ENCODE measurements at places on chromosomes 4 and X.

DNA sequence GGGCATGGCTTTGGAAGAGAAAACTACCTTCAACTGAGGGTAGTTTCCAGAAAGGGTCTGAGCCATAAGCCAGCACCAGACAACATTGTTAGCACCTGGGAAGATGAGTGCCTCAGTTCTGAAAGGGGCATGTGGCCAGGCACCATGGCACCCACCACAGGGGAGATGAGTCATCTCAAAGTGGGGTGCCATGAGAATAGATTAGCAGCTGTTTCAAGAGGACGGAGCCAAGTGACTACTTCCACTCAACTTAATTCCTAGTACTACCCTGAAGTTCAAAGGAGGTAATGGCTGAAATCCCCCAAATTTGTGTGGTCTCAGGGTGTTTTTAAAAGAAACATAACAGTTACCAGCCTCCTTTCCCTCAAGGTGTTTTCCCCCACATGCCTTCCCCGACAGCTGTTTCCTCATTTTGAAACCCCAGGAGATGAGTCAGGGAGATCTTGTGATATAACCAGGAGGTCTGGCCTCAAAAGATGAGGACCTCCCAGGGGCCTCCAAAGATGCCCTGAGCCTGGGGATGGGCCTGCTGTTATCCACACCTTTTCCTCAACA is 27.8 kb upstream of the FTHL17 start:
- DNase-seq: no peak

DNA sequence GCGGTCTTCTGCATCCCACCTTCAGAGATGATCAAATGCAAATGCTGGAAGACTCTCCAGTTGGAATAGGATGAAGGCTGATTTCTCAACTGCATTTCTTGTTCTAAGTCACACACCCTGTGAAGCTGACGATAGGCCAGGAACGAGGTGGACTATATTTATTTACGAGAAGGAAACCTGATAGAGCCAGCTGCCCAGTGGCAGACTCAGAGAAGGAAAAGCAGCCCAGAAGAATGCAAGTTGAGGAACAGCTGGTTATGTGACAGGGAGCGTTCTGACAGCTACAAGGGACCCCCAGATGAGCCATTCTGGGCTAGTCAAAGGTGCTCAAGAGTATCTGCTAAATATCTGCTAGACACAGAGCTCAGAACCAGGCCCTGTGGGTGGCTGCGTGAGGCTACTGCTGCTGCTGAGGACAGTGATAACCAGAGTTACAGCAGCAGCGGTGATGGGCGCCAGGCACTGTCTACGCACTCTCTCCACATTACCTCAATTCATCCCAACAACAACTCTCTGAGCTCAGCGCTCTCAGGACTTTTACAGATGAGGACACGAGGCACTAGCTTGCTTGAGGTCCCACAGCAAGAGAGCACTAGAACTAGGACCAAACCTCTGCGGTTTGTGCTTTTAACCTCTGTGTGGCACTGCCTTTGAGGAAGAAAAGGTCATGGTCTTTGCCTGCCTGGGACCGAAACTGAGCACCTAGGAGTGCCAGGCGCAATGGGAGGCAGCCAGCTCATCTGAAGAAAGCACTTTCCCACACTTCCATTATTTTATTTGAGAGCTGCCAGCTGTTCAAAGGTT is 69.0 kb downstream of the GATB start:
- DNase-seq: no peak

- DNase-seq: no peak
These were observed 46.9 kb upstream of the TAB3 start for GRCh38 chrX:30935985-30936384.

DNA sequence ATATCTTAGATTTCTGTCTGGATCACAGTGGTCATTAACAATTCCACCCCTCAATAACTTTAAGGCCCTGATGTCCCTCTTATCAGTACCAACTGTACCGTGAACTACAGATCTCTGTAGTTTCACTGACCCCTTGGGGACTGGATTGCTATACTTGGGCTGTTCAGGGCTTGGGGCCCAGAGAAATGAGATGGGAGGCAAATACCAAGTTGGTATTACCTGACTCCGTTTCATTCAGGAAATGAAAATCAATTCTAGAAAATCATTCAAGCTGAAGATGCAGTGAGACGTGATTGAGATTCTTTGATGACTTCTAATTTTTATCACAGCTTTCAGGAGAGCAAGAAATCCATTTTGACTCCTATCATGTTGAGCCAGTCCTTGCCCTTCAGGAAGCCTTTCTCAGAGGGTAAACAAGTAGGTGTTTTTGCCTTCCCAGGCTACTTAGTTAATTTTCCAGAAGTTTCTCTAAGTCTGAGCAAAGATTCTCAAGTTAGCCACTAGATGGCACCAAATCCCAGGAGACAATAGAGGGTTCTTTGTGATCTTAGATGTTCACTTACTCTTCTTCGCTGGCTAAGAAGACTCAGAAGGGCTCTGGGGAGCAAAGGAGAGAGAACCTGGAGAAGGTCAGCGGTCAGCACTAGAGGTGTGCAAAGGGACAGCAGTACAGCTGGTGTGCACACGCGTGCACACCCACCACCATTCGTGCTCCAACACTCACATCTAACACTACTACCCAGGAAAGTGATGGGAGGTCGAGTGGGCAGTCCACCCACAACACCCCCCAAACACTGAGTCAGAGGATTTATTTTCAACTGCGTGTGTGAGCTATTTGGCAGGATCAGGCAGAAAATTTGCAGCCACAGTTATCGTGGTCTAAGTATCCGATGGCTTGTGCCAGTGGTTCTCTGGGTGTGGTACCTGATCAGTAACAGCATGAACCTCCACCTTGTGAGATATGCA is 7.4 kb downstream of the HNRNPH2 start:
- DNase-seq: no peak

- DNase-seq: no peak
These were observed 114.9 kb downstream of the SHISA3 start for GRCh38 chr4:42512226-42512625.

DNA sequence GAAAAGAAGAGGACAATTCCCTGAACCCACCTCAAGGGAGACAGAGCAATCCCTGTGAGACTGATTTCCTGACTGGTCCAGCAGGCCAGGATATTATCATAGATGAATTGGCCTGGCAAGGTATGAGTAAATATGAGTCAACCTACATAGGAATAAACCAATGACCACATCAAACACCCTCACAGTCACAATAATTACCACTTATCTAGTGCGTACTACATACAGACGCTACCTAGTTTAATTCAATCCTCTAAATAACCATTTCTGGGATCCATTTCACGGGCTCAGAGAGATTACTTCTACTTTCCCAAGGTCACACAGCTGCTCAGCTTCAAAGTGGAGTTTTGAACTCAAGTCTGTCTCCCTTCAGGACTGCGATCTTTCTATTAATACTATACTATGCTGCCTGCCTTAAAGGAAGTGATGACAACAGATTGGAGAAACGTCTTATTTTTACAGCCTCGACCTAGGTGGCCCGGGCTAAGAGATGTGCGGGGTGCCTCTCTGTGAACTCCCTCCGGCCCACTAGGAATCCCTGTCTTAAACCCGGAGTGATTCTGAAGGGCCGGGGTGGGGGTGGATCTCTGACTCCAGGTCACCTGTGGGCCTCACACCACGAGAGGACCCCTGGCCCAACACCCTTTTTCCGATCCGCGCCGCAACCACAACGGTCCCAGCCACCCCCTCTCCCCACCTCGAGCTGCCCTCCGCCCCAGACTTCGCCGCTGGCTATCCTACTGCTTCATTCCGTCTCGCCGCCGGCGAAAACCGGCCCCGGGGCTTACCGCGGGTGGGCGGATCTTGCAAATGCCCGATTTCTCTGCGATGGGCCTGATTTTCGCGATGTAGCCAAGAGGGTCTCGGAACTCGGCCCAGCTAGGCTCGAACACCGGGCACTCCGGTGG is 800 bp downstream of the KDM5C start:
- DNase-seq: no peak

- no peak for DNase-seq
These were observed 83.2 kb downstream of the FUNDC1 start for GRCh38 chrX:44459501-44459900.

- no peak for DNase-seq
These were observed 43.2 kb upstream of the PNPLA4 start for GRCh38 chrX:7970428-7970827.

DNA sequence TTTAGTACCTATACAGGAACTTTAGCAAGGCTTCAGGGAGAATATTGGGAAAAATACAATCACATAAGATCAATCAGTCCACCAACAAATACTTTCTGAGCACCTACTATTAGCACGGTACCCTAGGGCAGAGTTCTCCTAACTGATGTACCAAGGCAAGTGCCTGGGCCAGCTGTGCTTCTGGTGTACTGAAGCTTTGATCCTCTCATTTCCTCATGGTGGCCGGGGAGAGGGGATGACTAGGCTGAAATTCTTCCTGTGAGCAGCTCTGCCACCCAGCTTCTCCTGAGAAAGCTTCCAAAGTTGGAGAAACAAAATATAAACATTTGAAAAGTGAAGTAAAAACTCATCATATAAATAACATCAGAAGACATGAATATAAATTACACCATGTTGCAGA is 49.3 kb upstream of the ATOH1 start:
- no peak for DNase-seq

DNA sequence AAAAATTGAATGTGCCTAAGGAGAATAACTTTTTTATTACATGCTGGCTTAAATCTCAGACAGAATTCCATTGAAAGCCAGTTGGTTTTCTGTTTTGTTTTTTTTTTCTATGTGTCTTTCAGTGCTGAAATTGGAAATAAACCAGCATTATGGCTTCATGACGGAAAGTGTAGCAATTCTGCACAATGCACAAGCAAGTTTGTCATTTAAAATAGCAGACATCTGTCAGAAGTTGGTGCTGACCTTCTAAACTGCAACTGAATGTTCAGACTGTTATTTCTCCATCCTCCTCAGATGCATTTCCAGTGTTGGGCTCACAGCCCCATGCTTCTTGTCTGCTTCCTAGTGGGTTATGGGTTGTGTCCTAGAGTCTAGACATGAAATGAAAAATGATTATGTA is 107.2 kb upstream of the LIMCH1 start:
- no peak for DNase-seq

DNA sequence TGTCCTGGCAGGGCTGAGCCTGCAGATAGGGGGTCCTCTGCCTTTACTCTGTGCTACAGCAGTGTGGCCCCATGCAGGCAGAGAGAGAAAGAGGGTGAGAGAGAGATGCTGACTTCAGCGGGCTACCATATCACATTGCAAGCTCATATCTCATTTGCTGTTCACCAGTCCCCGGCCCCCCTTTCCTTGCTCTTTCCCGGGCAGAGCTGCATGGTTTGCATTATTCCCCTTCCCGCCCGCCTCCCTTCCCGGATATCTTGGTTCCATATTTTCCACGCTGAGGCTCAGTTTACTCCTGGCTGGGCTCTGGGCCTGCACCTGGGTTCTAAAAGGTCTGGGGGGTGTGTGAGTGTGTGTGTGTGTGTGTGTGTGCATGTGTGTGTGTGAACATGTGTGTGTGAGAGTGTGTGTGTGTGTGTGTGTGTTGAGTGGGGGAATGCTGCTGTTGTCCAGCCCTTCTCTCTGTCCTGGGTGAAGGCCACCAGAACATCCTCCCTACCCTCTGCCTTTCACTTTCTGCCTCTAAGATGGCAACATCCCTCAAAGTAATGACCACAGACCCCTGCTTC is 63.5 kb downstream of the PJA1 start:
- no peak for DNase-seq

All from NCI-H524 treated with DMSO at 0.1 percent for 48 hours (cell line).